ENCODE measurements at places on chromosomes 5 and 9.

DNA sequence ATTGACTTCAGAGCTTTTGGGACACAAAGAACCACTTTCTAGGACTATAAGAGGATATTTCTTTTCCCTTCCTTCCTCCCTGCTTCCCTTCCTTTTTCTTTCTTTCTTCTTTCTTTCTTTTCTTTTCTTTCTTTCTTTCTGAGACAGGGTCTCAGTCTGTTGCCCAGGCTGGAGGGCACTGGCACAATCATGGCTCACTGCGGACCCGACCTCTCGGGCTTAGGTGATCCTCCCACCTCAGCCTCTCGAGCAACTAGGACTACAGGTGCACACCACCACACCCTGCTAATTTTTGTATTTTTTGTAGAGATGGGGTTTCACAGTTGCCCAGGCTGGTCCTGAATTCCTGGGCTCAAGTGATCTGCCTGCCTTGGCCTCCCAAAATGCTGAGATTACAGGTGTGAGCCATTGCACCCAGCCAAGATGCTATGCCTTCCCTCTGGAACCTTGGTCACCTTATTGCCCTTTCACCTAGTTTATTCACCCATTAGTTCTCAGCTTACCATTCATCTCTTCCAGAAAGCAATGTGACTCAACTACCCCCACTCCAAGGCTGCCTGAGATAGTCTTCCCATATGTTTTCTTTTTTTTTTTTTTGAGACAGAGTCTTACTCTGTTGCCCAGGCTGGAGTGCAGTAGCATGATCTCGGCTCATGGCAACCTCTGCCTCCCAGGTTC, 10.1 kb downstream of the PLIN2 start:
- DNase-seq = no peak

DNA sequence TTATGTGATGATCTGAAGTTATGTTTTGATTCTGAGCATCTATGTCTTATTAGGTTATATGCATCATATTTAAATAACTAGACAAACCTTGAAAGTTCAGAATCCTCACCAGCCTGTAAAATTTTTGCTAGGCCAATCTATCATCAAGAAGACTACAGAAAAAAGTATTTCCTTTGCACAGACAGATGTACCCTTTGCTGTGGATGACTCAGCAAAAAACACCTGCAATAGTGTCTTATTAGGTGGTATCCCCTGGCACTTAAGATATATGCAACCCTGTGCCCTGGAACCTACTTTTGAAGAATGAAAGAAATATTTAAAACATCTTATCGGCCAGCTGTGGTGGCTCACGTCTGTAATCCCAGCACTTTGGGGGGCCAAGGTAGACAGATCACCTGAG, 130.6 kb downstream of the SLF1 start:
- no peak for DNase-seq

GRCh38 chr5:123154886-123155445, 65.9 kb downstream of the PRDM6 start:
- DNase-seq = no peak

- no peak for DNase-seq
Measured at GRCh38 chr5:61048534-61048933, 103.5 kb downstream of the NDUFAF2 start.

GRCh38 chr9:91143642-91144041, 218.1 kb downstream of the AUH start:
- DNase-seq = no peak

DNA sequence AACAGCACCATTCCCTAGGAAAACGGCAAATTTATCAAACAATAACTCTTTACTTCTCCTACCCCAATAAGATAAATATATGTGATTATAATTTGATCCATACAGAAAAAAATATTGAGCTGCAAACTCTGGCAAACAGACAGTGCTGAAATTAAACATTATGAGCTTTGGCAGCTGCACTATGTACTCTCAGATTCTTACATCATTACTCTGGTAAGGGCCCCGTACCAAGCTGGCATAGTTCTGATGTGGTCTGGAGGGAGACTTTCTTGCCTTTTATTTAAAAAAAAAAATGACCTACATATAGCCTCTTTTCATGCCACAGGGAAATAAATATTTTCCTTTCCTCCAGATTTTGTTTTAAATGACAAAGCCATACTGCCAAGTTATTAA, 95.0 kb downstream of the NR6A1 start:
- no peak for DNase-seq

- DNase-seq = no peak
Measured at GRCh38 chr5:61303346-61303745, 28.7 kb upstream of the ZSWIM6 start.

GRCh38 chr5:62017092-62017491, 288.9 kb upstream of the KIF2A start:
- DNase-seq = no peak

- no peak for DNase-seq
Measured at GRCh38 chr9:89706731-89707191, 101.9 kb downstream of the GADD45G start.

DNA sequence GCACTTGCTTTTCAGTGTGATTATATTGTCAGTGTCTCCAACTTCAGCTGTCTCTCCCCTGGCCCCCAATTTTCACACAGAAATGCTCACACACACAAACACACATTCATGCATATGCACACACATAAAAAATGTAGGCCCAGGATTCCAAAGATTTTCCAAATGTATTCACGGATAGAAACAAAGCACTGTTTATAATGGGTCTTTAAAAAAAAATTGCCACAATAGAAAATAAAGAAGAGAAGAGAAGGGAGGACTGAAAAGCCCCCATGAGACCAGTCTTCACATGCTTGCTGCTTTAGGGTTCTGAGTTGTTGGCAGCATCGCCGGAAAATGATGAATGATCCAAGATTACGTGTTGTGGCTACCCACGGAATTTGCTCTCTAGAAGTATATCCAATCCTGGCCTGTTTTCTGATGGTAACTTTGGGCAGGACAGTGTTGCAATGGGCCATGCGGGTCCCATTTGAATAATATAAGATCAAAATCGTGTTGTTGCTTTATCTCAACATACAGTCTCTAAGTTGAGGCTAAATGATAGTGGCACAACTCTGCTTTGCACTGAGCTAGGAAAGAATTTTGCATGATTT, 36.2 kb upstream of the ACO1 start:
- no peak for DNase-seq

- DNase-seq = no peak
Measured at GRCh38 chr5:141973871-141974595, 5.1 kb downstream of the RNF14 start.

Measured in GF-D8 (cell line).